NT2/D1 (cell line): ENCODE measurements at places on chromosomes 3 and 15.
A peak's percentile ranks its signal among the peaks of the same experiment; 100 is the strongest.

DNA sequence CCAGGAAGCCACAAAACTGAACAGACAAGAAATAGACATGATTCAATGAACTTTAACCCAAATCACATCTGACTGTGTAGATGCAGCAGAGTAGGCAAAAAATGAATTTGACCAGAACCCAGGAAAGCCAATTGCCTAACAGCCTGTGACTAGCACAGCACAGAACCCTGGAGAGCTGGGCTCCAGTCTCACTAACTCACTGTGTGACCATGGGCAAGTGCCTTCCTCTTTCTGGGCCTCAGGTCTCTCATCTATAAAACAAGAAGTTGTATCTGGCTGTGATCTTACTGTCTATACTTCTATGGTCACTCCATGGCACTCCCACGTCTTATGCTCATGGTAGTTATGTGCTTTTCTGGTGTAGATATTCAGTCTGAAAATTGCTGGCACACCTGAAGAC, 48.1 kb upstream of the USP3 start:
- no peak for DNase-seq

DNA sequence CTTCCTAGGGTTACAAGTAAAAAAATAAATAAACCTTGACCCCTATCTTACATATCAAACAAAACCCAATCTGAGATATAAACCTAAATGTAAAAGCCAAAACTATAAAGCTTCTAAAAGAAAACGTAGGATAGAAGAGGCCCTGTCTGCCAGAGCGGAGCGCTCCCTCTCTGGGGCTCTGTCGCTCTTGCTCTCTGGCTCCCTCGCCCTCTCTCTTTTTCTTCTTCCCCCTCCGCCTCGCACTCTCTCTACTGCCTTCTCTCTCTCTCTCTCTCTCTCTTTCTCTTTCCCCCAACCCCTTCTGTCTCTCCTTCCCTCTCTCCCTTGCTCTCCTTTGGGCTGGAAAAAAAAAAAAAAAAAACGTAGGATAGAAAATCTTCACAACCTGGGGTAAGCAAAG, 21.6 kb downstream of the RYK start:
- no peak for DNase-seq

DNA sequence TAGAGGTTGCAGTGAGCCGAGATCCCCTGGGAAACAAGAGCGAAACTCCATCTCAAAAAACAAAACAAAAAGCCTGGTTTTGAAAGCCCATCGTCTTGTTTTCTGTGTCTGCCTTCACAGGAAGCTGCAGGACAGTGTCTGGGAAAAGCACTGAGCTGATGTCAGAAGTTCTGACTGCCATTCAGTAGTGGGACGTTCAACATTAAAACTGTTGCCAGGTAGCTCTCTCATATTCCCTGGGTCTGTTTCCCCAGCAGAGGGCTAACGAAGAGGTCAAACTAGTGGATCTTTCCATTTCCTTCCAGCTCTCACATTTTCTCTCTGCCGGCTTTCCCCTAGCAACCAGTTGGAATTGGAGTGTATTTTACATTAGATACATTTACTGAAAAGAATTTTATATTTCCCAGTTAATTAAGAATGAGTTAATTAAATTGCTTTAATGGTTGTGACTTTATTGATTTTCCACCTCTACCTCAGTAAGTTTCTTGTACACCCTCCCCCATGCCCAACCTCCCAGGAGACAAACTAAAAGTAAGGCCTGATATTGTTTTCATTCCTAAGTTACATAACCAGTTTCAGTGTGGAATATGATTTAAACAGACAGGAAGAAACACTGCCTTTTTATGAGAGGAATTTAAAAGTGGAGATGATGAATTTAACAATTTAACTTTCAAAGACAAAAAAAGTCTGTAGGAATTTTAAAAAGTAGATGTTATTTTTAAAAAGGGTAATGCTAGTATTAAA, 29.9 kb downstream of the RCN2 start:
- no peak for DNase-seq

GRCh38 chr15:58487041-58487723, 55.4 kb downstream of the LIPC start:
- no peak for DNase-seq

DNA sequence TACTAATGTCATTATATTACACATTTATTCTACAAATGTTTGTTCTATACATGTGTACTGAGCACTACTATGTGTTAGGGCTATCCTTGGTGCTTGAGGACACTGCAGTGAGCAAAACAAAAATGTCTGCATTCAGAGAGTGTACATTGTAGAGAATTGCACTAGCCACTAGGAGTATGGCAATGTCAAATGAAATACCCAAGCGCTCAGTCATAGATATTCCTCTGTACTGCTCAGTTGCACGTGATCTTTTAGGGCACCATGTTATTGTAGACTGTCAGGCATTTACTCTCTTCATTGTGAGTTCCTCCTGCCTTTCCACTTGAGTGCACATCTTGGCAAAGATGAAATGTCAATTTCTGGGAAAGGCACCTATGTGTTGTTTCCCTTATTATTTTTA, 36.8 kb downstream of the FNDC3B start:
- DNase-seq = no peak

- DNase-seq = no peak
Measured at GRCh38 chr3:27239951-27240350, 129.2 kb downstream of the NEK10 start.

DNA sequence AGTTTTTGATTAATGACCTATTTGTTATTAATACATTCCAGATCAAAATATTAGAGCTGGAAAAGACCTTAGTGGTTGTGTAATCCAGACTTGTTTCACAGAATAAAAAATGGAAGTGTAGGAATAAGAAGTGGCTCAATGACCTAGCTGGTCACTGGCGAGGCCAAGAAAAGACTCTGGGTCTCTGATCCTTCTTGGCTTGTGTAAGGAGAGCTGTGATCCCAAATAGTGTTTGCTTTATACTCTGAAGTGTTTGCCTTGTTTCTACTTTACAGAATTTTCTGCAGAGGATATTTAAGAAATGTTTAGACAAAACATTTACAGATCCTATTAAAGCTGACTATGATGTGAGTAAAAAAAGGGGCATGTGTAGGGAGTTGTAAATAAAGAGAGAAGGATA, 7.1 kb downstream of the C3orf85 start:
- DNase-seq = no peak

GRCh38 chr3:151890721-151891141, 17.3 kb downstream of the SUCNR1 start:
- no peak for DNase-seq

DNA sequence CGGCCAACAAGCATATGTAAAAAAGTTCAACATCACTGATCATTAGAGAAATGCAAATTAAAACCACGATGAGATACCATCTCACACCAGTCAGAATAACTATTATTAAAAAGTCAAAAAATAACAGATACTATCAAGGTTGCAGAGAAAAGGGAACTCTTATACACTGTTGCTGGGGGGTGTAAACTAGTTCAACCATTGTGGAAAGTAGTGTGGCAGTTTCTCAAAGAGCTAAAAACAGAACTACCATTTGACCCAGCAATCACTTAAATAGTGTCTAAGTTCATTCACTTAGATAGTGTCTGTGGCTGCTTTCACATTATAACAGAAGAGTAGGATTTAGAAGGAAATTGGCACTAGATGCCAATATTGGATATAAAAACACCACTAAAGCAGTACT, 49.7 kb downstream of the CGGBP1 start:
- no peak for DNase-seq

DNA sequence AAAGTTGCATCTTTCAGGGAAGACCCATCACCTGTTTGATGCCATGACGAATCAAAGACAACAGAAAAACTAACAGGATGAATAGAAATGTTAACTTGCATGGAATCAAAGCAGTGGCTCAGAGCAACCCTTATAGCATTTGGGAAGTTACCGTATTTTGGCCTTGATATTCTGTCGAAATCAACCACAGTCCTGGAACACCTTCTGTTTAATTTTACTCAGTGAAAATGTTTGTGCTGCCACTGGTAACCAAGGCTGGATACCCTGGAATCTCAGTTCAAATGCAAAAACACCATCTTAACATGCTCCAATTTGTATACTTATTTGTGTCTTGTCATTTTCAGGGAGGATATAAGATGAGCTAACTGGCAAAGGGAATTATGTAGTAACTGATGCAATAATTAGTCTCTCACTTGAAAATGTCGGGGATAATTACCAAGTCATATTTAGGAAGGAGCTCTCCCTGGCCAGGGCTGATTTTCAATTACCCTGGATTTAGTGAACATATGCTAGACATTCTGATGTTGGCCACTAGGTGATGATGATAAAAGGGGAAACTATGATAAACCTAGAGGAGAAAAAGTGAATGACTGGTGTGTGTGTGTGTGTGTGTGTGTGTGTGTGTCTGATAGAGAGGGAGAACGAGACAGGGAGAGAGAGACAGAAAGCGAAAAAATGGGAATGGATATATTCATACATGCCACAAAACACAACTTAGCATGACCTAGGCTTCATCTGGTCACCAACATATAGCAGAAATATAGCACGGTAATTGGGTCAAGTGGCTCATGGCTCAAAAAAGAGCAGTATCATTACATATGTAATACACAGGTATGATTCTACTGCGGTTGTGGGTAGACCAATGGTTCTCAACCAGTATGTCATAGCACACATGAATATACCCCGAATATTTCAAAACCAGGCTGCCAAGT, 19.0 kb upstream of the PRICKLE2 start:
- DNase-seq = no peak

DNA sequence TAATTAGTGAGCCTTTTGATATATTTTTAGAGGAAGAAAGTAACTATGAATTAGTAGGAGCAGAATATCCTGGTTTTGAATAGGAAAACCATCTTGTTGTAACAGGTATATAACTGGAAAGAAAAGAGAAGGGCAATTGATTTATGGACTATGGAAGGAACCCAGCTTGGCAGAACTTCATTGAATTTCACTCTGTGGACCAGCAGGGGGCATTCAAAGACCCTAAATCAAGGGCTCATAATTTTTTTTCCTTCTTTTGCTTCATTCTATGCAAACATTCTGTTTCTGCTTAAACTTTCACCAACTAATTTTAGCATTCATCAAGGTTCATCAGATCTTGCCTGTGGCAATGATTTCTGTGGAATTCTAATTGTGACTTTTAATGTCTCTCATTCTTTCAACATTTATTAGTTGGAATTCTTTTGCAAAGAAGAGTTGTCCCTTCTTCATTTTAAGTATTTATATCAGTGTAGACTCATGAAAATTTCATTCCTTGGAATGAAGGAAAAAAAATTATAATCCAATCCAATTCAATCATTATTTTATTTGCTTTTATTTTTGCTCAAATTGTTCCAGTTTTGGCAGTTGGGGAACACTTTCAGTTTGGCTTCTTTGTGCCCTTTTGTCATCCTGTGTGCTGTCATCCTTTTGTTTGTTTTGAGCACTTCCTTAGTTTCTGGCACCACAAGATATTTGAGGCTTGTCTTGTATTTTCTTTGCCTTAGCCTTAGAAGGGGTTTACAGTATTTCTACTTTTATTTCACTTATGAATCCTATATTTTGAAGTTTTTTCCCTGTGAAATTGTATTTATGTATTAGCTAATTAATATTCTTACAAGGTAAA, 30.4 kb downstream of the NXPE3 start:
- DNase-seq = peak; percentile 13

GRCh38 chr15:95293456-95294031, 1037.0 kb upstream of the NR2F2 start:
- no peak for DNase-seq

GRCh38 chr3:76383781-76384180, 598.4 kb upstream of the ZNF717 start:
- DNase-seq = no peak

DNA sequence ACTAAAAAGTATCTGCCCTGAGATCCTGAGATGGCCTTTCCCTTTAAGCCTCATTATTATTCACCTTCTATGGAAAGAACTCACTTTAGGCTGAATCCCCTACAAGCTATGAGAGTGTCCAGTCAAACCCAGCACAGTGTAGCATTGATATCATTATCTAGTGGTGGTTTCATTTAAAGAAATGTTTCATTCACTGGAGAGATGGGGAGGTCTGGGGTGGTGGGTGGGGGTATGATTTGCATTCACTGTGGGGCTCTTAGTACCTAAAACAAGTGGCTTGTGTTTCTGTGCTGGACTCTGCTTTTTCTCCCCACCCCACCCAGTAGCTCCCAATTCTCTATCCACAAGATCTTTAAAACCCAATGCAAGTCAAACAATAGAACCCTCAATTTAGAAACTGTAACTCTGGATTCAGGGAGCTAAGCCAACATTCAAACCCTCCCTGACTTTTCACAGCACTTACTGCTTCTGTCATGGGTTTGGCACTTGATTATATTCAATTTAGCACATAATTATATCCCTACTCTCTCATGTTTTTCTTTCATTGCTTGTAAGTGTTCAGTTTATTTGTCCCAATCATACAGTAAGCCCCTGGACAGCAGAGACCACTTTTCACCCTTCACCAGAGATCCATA, 310.5 kb upstream of the THBS1 start:
- DNase-seq = no peak

- no peak for DNase-seq
Measured at GRCh38 chr3:124965413-124965812, 30.9 kb upstream of the MUC13 start.

DNA sequence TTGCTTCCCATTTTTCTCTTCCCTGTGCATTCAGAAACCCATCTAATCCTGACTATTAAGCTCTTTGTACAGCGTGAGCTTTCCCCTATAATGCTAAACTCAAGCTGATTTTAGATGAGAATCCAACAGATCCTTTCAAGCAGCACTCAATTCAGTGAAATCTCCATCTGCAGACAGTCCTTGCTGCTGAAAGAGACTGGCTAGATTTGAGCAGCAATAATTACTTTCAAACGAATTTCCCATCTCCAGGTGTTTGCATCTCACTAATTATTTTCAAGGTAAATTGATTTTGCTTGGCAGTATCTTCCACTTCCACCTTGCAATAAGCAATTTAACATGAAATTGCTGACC, 49.5 kb upstream of the SLC7A14 start:
- no peak for DNase-seq

DNA sequence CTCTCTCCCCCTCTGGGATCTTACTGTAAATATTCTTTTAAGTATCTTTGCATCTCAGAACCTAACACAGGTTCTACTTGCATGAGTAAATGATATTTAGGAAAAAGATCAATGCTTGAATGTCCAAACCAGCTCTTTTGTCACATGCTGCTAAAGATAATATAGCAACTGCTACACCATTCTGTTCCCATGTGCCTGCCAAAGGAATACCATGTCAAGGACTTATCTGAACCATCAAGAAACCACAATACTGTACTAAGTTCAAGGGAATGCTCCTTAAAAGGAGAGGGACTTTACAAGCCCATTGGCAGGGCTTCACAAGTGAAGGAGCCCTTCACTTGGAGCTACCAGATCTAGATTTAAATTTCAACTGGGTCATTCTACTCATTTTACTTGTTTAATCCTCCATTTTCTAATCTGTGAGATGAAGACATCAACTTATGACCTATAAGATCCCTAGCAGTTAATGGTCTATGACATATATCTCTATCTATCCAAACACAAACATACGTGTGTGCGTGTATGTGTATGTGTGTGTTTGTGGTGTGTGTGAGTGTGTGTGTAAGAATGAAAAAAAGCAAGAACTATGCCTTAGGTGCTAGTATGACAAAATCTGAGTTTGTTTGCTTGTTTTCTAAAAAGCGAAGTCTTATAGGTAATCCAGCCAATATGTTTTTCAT, 13.0 kb upstream of the SEC62 start:
- no peak for DNase-seq

- no peak for DNase-seq
Measured at GRCh38 chr15:89494941-89495637, 1.3 kb downstream of the RHCG start.

GRCh38 chr3:108437439-108437838, 73.0 kb downstream of the MYH15 start:
- no peak for DNase-seq

GRCh38 chr3:112307557-112307956, 13.5 kb upstream of the SLC9C1 start:
- DNase-seq = no peak
